ENCODE measurements at places on chromosomes 1 and 21. TPM values are rescaled to one million over a fixed set of nuclear protein-coding genes. Genes with fewer than 3 reads are reported as not detected.

Gene FLG2
- total RNA-seq, result not detected

Gene TMEM81
- 2.3 TPM for total RNA-seq

Gene LCE1E
- total RNA-seq, result not detected

Gene PLPPR4
- 0.66 TPM for total RNA-seq

DNA sequence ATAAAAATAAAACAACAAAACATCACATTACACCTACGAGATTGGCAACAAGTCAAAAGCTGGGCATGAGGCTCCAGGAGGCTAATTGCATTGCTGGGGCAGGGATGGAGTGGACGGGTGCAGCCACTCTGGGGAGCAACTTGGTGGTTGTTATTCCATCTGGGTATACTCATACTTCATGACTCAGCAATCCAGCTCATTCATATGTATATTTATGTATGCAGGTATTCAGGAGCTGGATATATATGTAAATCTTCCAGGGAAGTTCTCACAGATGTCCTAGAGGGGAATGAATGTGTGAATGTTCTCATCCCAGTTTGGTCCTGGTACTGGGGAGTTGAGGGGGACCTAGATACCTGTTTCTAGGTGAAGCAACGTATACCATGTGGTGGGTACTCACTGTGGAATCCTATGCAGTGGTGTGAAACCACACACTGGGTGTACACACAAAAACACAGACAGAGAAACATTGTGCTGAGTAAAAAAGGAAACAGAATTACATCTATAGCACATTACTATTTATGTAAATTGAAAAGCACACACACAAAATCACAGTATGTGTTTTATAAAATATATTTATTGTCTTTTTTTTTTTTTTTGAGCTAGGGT, 79.7 kb upstream of the RAB4A start:
- DNase-seq, result no peak

- peak; percentile 98 for DNase-seq
Observed at GRCh38 chr1:168301664-168302320, 21.1 kb downstream of the TBX19 start.

- no peak for DNase-seq
Observed at GRCh38 chr1:192801451-192801850, 7.4 kb upstream of the RGS2 start.

GRCh38 chr1:31663622-31664452, 19.2 kb upstream of the PEF1 start:
- DNase-seq, result no peak

GRCh38 chr1:60133000-60133673, 59.6 kb upstream of the C1orf87 start:
- peak; percentile 96 for DNase-seq

GRCh38 chr1:172717722-172718465, 59.0 kb downstream of the FASLG start:
- DNase-seq, result no peak

DNA sequence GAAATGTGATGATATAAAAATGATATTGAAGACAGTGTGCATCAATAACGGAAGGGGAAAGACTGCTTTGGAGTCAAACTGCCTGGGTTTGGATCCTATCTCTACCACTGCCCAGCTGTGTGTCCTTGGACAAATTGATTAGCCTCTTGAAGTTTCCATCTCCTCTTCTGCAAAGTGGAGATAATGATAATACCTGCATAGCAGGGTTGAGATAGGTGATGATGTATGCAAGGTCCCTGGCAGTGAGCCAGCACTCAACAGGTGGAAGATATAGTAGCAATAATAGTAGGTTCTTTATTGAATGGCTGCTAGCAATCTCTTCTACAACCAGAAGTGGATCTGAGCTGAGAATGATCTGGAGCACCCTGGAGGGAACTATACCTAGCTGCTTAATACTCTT, 166.7 kb downstream of the MIS18A start:
- no peak for DNase-seq

- peak; percentile 22 for DNase-seq
Observed at GRCh38 chr1:98133131-98133530, 212.3 kb upstream of the DPYD start.

GRCh38 chr1:43990271-43991199, 864 bp upstream of the CCDC24 start:
- DNase-seq, result no peak

GRCh38 chr21:30227633-30228404, 11.9 kb upstream of the CLDN8 start:
- peak; percentile 48 for DNase-seq

Data from HFFc6 (cell line).